Activated CD4-positive, alpha-beta memory T cell treated with anti-CD3 and anti-CD28 coated beads for 36 hours (primary cell): ENCODE measurements at places on chromosomes 16 and 17.

- DNase-seq: no peak
These were observed 79.9 kb downstream of the TMC6 start for GRCh38 chr17:78048346-78049292.

DNA sequence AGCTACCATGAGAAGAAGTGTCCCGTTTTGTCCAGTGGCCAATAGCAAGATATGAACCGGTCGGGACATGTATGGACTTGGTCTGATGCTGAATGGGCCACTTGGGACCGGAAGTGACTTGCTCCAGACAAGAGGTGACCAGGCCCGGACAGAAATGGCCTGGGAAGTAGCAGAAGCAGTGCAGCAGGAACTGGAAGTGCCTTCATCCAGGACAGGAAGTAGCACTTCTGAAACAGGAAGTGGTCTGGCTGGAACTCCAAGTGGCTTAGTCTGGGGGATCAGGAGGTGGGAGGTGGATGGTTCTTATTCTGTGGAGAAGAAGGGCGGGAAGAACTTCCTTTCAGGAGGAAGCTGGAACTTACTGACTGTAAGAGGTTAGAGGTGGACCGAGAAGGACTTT is 5.3 kb downstream of the EFNB3 start:
- DNase-seq: no peak

GRCh38 chr16:65136681-65137080 is 14.8 kb upstream of the CDH11 start:
- DNase-seq: no peak

- no peak for DNase-seq
These were observed 75.7 kb downstream of the CYTH1 start for GRCh38 chr17:78706271-78706915.

- no peak for DNase-seq
These were observed 22.3 kb downstream of the TMEM11 start for GRCh38 chr17:21191698-21192097.

DNA sequence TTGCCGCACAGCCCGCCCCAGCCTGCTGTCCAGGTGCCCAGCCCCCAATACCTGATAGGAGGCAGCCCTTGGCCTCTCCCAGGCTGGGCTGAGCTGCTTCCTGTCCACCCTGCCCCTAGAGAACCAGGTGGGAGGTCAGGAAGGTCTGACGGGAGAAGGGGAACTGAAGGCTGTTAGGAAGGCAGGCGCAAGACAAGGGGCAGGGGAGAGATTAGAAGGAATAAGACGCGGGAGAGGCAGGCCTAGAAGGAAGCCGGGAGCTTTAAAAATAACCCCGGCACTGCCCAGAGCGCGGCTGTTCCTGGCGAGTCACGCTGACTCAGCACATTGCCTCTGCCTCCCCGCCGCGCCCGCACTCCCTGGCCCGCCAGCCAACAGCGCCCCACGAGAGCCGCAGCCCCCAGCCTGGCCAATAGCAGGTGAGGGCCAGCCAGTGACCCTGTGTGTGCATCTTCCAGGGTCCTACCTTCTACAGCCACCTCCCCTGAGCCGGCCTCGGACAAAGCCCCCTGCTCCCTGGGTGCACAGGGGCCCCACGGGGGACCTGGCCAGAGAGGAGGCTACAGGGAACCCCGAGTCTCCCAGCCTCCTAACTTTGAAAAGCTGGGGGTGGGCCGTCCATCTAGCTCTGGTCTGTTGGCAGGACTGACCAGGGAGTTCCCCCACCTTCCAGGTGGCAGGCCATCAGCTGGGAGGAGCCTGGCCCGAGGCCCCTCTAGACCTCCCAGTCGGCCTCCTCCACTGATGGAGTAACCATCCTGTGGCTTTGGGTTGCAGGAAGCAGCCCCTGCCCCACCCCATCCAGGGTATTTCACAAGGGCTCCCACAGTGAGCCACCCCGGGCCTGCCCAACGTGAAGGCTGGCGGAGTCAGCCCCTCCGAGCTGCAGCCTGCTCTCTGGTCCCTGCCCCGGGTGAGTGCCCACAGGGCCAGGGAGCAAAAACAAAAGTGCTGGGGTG is 4.0 kb downstream of the MAFG start:
- no peak for DNase-seq

- DNase-seq: no peak
These were observed 23.0 kb downstream of the WNT3 start for GRCh38 chr17:46795379-46795952.

DNA sequence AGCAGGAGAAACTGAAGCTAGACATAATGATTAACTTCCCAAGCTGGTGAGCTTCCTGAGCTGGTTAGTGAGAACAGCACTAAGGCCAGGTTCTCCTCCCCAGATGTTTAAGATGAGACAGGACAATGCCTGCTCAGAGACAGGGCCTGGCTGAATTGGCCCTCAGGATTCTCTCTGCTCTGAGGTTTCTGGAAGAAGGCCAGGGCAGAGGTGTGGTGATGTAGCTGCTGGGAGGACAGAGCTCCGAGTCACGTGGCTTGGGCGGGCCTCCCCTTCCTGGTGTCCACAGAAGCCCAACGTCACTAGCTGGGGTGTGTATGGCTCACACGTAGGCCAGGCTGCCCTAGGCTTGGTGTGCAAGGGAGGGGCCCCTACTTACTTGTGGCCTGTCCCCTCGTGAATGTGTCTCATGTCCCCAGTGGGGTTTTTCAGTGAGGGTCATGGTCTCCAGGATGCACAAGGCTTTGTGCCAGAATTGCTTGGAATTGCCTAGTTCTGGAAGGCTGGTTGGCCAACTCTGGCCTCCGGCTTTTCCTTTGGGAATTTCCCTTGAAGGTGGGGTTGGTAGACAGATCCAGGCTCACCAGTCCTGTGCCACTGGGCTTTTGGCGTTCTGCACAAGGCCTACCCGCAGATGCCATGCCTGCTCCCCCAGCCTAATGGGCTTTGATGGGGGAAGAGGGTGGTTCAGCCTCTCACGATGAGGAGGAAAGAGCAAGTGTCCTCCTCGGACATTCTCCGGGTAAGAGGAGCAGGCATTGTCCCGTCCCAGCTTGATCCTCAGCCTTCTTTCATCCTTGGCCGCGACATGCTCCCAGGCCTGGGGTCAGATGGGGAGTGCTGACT is 3.4 kb downstream of the NOD2 start:
- DNase-seq: peak; percentile 90

DNA sequence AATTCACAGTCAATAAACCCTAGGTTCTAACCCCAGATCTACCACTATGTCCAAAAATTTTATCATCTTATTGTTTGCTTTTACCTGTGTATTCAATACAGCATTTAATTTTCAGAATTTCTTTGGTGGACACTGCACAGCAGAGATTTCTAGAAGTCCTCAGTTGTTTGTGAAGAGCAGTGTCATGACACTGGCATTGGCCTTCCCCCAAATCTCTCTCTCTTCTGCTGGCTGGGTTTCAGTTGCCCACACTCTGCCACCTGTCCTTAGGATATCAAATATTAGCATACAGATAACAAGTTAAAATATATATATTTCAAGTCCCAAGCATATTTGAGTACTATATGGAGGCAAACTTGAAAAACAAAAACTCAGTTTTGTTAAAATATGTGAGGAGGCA is 2.0 kb upstream of the THUMPD1 start:
- DNase-seq: no peak

GRCh38 chr16:49338611-49339265 is 34.9 kb upstream of the C16orf78 start:
- DNase-seq: no peak

- DNase-seq: no peak
These were observed 5.3 kb upstream of the MAP2K3 start for GRCh38 chr17:21279198-21279535.

- DNase-seq: no peak
These were observed 27.5 kb downstream of the TMEM238L start for GRCh38 chr17:10776381-10776780.

DNA sequence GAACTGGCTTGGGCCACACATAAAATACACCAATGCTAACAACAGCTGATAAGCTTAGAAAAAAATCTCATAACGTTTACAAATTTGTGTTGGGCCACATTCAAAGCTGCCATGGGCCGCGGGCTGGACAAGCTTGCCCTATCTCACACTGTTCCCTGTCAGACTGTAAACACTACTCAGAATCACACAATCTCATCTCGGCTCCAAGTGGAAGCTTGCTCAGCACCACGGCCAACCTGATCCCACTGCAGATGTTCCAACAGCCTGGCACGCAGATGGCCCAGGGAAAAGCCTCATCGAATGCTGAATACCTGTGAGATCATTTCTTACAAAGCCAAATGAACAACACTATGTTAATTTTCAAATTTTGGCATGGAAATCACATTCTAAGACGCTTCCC is 125.8 kb downstream of the ANKRD11 start:
- DNase-seq: no peak

GRCh38 chr16:426115-426905 is 861 bp downstream of the RAB11FIP3 start:
- peak; percentile 22 for DNase-seq

GRCh38 chr17:48609033-48609432 is 1.8 kb downstream of the HOXB7 start:
- no peak for DNase-seq

DNA sequence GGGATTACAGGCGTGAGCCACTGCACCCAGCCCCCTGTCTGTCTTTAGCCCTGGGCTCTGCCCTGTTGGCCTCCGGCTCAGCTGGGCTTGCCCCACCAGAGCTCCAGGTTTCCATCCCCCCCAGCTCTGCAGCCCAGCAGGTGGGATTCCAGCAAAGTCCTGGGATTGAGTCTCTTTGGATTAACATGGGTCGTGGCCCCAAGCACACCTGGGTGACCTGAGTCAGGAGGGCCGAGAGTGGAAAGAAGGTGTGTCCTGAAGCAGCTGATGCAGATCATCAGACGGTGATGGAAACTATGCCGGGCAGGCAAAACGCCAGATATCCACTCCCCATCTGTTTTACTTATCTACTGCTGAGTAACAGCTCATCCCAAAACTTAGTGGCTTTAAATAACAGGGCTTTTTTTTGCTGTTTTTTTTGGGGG is 72.5 kb downstream of the KNOP1 start:
- no peak for DNase-seq

- DNase-seq: peak; percentile 29
These were observed 71.9 kb downstream of the ABR start for GRCh38 chr17:1107777-1108477.

DNA sequence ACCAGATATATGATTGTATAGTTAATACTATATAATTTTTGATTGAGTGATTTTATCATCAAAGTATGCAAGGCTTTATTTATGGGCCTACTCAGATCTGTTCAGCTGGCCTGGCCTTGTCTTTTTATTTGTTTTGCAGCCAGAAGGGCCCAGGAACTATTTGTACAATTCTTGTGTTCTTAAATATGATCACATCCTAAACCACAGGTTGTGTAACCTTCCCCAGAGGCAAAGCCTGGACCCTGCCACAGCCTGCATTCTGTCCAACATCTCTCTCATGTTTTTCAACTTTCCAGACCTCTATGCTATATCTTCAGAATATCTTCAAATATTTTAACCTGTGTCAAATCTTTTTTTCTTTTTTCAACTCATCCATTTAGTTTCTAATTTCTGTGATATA is 410.4 kb upstream of the MON1B start:
- DNase-seq: no peak

DNA sequence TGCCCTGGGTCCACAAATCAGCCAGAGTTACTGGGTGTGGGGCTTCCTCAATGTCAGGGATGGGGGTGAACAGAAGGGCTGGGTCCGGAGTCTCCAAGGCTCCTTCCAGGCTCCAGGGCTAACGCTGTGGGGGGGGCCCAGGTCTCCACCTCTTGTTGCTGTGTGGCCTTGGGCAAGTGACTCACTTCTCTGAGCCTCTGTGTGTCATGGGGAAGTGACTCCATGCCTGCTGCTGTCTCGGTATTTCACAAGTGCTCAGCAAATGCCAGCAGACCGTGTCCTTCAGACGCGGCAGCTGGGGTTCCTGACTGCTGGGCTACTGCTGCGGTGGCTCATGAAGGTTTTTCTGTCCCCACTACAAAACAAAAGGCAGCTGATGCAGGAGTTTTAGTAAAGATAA is 26.6 kb downstream of the JPH3 start:
- no peak for DNase-seq

GRCh38 chr16:24988593-24989338 is 26.4 kb downstream of the ARHGAP17 start:
- DNase-seq: peak; percentile 45

GRCh38 chr17:45902892-45903346 is 8.6 kb downstream of the MAPT start:
- no peak for DNase-seq

- DNase-seq: no peak
These were observed 11.6 kb upstream of the ZFPM1 start for GRCh38 chr16:88441460-88441859.

DNA sequence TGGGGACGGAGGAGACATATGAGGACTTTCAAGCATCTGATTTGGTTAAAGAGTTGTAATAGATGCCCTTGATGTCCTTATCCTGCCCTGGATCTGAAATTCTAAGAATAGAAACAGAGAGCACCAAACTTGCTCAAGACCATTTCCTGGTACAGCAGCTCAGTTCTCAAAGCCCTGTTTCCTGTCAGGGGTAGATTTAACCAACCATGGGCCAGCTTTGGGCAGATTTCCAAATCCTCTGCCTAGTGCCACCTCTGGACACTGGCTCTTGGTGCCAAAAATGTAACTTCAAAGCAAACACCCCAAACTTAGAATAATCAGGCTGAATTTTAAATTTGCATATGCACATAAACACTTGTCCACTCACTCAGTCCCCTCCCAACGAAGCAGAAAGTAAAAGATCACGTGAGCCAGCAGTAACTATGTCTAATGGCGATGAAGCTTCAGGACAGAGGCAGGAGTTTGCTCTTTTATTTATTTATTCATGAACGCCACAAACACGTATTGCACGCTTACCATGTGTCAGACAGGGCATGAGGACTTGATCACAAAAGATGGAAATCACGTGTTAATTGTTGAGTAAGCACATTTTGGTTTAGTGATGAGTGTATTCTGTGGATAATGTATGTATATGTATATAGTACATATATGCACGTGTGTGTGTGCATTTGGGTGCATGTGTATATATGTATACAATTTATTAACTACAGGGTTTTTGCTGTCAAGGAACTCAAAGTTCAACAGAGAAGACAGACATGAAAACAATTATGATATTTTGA is 23.1 kb upstream of the SDK2 start:
- DNase-seq: peak; percentile 32

- DNase-seq: no peak
These were observed 1.2 kb upstream of the FDXR start for GRCh38 chr17:74873874-74874614.

DNA sequence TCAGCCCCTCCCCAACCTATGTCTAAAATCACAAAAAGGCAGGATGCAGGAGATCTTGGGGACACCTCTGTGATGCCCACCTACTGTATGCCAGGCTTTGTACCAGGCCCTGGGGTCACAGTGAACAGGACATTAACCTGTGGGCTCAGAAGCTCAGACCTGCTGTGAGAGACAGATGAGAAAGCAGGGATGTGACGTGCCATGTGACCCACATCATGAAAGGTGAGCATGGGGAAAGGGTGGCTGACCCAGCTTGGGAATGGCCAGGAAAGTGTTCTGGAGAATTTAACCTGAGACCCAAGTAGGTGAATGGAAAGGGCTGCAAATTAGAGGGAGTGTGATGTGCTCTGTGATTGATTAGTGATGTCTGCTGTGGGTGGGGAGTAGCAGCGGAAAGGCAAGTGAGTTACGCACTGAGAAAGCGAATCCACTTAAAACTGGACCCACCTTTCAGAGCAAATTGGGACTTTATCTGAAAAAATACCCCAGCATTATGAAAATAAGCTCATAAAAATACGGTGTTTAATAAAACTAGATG is 132.2 kb downstream of the IRF8 start:
- DNase-seq: no peak

- no peak for DNase-seq
These were observed 13.8 kb upstream of the SRRM2 start for GRCh38 chr16:2738615-2739014.
